Lower lobe of right lung (tissue), 2 donors: ENCODE measurements at places on chromosomes 1 and 21. TPM values are rescaled to one million over a fixed set of nuclear protein-coding genes. Genes with fewer than 3 reads are reported as not detected.

DNA sequence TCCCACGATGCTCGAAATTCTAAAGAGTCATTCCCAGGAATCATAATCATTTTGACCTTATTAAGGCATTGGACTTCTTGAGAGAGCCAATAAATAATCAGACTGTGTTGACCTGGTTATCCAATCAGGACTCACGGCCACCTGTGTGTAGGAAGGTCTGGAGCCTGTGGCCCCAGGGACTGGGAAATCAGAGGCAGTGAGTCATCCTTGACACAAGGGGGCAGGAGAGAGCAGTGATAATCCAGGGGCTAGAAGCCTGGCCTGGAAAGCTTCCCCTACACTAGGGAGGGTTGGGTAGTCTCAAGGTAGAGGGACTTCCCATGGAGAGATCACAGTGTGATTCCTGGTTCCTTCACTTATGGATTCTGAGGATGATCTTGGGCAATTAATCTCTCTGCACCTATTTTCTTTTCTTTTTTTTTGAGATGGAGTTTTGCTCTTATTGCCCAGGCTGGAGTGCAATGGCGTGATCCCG lies 4.7 kb downstream of the MR1 start:
- peak; percentile 60 for DNase-seq
- no peak overlapping the region for H3K4me3 ChIP-seq
- H3K27me3 ChIP-seq = no peaks in the 10 kb centered on the region
- H3K27ac ChIP-seq = no peak overlapping the region
- peaks cover 67% of the 10 kb centered on the region for H3K4me1 ChIP-seq
- H3K36me3 ChIP-seq = peaks cover 6% of the 10 kb centered on the region

- no peak overlapping the region for H3K4me3 ChIP-seq
- no peak overlapping the region for H3K27ac ChIP-seq
- DNase-seq = no peak
- H3K27me3 ChIP-seq = no peaks in the 10 kb centered on the region
- H3K4me1 ChIP-seq = peaks cover 12% of the 10 kb centered on the region
- H3K36me3 ChIP-seq = no peaks in the 10 kb centered on the region
These were observed 6.9 kb upstream of the BCL9 start for GRCh38 chr1:147534386-147534785.

DNA sequence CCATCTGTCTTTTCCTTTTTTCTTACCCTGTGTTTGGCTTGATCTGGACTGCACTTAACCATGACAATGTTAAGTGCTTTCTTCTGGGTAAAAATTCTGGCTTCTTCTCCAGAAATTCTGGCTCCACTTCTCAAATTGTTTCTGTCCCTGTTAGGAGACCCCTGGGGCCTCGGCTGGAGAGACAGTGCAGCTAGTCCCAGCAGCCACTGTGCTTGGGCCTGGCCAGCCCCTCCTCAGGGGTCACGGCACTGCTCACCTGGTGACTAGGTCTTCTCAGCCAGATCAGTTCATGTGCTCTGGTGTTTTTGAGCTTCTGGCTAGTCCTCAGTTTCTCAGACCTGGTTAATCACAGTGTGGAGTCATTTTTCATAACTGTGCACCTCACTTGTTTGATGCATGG lies 72.4 kb downstream of the ADARB1 start:
- H3K4me3 ChIP-seq = no peak overlapping the region
- no peaks in the 10 kb centered on the region for H3K27me3 ChIP-seq
- no peak for DNase-seq
- H3K36me3 ChIP-seq = peaks cover 25% of the 10 kb centered on the region

GRCh38 chr1:21628798-21629393 lies 40.3 kb downstream of the RAP1GAP start:
- no peak overlapping the region for H3K4me3 ChIP-seq
- peaks cover 23% of the 10 kb centered on the region for H3K27me3 ChIP-seq
- peaks cover 9% of the 10 kb centered on the region for H3K4me1 ChIP-seq
- H3K27ac ChIP-seq = no peak overlapping the region
- no peaks in the 10 kb centered on the region for H3K36me3 ChIP-seq

DNA sequence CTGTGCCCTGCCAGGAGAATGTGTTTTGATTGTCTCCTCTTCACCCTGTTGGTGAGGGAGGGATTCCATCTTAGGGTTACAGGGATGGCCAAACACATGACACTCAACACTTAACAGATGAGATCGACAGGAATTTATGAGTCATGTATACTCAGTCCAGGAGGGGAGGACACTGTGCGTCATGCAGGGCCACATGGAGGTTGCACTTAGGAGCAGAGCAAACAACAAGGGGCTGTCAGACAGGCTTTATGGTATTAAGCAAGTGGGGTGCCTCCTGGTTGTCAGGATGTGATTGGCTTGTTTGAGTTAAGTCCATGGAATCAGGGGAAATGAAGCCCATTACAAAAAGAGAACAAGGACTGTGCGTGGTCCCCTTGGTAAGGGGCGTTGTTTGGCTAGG lies 26.9 kb downstream of the EDARADD start:
- no peaks in the 10 kb centered on the region for H3K36me3 ChIP-seq
- no peaks in the 10 kb centered on the region for H3K4me1 ChIP-seq
- no peak overlapping the region for H3K27ac ChIP-seq
- no peak for DNase-seq
- no peaks in the 10 kb centered on the region for H3K27me3 ChIP-seq

DNA sequence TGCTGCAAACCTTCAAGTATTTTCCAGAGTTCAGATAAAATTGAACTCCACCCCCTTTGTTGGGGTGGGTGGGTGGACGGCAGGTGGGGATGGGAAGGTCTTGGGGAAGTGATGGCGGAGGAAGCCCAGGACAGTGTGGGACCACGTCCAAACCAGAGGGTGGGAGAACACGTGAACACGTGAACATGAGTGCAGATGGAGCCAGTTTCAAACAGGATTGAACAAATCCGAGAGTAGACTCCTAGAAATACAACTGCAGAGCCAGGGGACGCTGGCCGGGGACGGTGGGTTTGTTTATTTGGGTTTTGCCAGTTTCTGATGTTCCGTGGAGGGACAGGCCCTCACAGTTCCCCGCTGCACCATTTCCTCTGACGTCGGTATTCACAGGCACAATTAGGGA lies 2.9 kb downstream of the KRTAP10-2 start:
- H3K36me3 ChIP-seq = no peaks in the 10 kb centered on the region
- H3K27ac ChIP-seq = no peak overlapping the region
- H3K4me3 ChIP-seq = no peak overlapping the region
- H3K27me3 ChIP-seq = no peaks in the 10 kb centered on the region
- no peak for DNase-seq
- no peaks in the 10 kb centered on the region for H3K4me1 ChIP-seq

- H3K4me3 ChIP-seq = no peak overlapping the region
- DNase-seq = no peak
- peaks cover 43% of the 10 kb centered on the region for H3K36me3 ChIP-seq
- no peak overlapping the region for H3K27ac ChIP-seq
- H3K27me3 ChIP-seq = no peaks in the 10 kb centered on the region
- H3K4me1 ChIP-seq = peaks cover 49% of the 10 kb centered on the region
These were observed 17.2 kb downstream of the EPHX1 start for GRCh38 chr1:225827076-225827475.

The WNT3A gene
- total RNA-seq = 6.0 TPM

The ALG14 gene
- 4.6 TPM for total RNA-seq
